Activated T-cell treated with anti-CD3 and anti-CD28 coated beads for 4 hours (primary cell): ENCODE measurements at places on chromosomes 4 and X.

- no peak for DNase-seq
These were observed 1588.9 kb upstream of the PCDH7 start for GRCh38 chr4:29131304-29131703.

- no peak for DNase-seq
These were observed 11.9 kb downstream of the BLOC1S4 start for GRCh38 chr4:6727943-6728250.

DNA sequence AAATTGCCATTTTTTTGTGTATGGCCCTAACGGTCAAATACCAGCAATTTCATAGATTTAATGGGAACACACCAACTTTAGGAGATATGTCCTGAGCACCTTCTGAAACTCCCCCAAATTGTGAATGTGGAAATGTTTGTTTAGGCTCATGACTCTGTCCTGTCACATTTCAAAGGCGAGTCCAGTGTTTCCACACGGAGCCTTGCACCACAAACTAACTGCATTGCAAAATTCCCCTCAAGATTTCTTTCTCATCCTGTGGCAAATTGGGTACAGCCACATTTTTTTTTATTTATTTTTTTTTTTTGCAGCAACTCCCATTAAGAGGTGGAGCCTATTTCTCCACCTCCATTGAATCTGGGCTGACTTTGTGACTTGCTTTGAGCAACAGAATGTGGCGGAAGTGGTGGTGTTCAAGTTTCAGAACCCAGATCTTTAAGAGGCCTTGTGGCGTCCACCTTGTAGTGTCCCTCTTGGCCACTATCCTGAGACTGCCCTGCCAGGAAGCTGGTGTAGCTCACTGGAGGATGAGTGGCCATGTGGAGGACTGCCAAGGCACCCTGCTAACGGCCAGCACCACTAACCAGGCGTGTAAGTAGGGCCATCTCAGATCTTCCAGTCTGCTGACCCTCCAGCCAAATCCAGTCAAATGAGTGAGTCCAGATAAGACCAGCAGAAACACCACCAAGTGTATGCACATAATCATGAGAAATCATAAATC is 172.4 kb upstream of the SCML1 start:
- DNase-seq, result no peak

GRCh38 chrX:2511326-2511725 is 10.6 kb upstream of the DHRSX start:
- DNase-seq, result no peak

GRCh38 chr4:128768373-128768996 is 41.0 kb upstream of the JADE1 start:
- no peak for DNase-seq
